ENCODE measurements at places on chromosomes 3 and 15.

GRCh38 chr15:76991048-76991447, 3.9 kb upstream of the PSTPIP1 start:
- DNase-seq, result no peak

- DNase-seq, result no peak
Measured at GRCh38 chr15:101233651-101234280, 18.1 kb downstream of the CHSY1 start.

GRCh38 chr3:48459331-48459730, 12.8 kb downstream of the ATRIP start:
- no peak for DNase-seq

DNA sequence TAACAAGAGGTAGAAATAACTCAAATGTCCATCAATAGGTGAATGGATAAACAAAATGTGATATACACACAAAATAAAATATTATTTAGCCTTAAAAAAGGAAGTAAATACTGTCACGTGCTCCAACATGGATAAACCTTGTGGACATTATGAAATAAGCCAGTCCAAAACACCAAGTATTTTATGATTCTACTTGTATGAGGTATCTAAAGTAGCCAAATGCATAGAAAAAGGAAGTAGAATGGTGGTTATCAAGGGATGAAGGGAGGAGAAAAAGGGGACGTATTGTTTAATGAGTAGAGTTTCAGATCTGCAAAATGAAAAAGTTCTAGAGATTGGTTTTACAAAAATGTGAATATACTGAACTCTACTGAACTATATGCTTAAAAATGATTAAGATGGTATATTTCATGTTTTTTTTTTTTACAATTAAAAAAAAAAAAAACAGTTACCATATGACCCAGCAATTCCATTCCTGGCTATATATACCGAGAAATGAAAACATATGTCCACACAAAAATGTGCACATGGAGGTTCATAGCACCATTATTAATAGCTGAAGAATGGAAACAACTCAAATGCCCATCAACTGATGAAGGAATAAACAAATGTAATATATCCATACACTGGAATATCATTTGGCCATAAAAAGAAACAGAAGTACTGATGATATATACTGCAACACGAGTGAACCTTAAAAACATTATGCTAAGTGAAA, 29.1 kb upstream of the MAP6D1 start:
- no peak for DNase-seq

DNA sequence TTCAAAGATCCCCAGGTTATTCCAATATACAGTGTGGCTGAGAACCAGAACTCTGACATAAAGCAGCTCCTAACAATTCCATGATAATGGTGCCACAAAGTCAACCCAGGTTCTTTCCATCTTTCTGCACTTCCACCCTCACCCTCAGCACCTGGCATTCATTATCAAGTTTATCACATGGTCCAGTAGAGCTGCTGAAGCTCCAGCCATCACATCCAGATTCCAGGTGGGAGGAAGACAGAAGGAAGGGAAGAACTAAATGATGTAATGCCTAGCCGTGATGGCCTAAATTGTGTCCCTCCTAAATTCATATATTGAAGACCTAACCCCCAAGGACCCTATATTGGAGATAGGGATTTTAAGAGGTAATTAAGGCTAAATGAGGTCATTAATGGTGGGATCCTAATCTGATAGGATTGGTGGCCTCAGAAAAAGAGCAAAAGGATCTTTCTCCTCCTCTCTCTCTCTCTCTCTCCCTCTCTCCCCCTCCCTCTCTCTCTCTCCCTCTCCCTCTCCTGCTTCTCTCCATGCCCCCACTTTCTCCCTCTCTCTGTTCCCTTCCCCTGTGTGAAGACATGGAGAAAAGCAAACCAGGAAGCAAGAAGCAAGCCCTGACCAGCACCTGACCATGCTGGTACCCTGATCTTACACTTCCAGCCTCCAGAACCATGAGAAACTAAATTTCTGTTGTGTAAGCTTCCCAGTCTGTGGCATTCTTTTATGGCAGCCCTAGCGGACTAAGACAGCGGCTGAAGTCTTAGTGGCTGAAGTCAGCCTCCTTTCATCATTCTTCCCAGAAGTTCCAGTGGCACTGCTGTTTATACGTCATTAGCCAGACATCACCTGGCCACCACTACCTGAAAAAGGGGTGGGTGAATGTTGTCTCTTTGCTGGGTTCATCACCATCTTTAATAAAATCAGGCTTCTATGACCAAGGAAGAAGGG, 369.7 kb upstream of the PROK2 start:
- DNase-seq, result no peak

DNA sequence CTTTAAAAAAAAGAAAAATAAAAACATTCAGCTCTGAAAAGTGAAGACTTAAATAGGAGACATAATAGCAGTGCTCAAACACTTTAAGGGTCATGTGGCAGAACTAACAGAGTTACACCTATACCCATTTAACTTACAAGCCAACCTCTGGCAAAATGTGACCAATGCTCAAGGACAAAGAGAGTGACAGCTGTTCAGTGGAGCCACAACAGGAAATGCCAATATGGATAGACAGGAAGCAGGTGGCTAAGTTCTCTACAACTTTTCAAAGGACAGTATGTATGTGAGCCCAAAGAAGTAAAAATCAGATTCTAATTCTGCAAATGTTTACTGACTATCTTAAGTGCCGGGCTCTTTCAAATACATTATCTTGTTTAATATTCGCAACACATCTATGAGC, 3.4 kb downstream of the TMCC1 start:
- DNase-seq, result no peak
